ENCODE measurements at places on chromosomes 11 and 22.

DNA sequence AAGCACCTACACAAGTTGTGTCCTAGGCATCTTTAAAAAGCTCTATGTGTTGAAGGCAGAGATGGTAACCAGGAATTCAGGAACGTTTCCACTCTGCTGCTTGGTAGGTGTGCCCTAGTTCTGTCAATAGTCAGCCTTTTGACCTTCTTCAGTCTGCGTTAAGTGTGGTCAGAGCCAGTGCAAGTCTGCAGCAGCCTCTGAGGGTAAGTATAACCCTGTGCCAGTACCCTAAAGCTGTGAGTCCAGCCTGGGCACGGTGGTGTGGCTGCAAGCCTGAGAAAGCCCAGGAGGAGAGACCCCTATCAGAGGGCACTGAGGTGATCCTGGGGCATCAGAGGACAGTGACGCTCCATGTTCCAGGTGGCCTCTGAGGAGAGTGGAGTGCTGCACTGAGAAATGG is 76.8 kb upstream of the ADORA2A start:
- no peak for DNase-seq

GRCh38 chr11:22920939-22921565 is 60.8 kb upstream of the CCDC179 start:
- DNase-seq: peak; percentile 3

DNA sequence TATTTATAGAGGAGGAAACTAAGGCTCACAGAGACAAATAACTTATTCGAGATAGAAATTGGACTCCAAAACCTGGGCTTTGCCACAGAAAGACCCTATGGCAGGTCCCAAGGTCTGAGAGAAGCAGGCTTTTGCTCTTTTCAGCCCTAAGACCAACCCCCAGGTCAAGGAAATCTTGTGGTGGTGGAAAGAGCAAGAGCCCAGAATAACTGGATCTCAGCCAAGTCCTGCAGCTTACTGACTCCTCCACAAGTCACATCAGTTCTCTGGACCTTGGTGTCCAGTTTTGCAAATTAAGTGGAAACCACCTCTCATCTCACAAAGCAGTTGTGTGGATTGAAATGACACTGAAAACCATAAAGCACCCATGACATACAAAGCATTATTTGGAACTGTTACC is 122.2 kb downstream of the C11orf58 start:
- no peak for DNase-seq

GRCh38 chr11:959608-960007 is 33.9 kb downstream of the AP2A2 start:
- DNase-seq: no peak

DNA sequence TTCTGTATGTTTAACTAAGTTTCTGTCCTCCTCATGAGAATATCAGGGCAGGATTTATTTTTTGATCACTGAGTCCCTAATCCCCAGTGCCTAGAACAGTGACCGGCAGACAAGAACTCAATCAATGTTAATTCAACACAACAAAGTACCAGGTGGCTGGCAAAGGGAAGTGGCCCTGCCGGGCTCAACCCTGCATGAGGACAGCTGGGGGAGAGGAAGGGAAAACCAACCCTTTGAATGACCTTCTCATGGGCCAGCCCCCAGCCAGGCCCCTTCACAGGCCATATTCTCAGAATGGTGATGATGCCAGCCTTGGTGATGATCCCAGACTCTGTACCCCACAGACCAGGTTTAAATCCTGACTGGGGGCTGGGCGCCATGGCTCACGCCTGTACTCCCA is 1.4 kb upstream of the MFNG start:
- no peak for DNase-seq
